ENCODE measurements at places on chromosomes 4 and X.
A peak's percentile ranks its signal among the peaks of the same experiment; 100 is the strongest.

DNA sequence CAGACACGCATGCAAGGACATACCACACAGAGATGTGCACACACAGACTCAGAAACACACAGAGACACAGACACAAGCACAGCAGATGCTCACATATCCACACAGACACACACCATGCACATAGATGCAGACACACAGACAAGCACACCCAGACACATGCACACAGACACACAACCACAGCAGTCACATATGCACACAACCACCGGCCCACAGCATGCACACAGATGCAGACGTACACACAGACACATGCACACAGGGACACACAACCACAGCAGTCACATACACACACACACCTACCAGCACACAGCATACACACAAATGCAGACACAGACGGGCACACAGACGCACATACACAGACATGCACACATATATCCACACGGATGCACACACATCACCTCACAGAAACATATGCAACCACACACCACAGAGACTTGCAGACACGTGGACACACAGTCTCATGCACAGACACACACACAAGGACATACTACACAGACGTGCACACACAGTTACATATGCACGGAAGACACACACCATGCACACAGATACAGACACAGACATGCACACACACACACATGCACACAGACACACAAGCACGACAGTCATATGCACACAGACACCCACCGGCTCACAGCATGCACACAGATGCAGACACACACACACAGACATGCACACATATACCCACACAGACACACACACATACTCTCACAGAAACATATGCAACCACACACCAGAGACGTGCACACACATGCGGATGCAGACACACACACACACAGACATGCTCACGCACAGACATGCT lies 25.2 kb upstream of the SLC25A6 start:
- no peaks in the 10 kb centered on the region for H3K4me1 ChIP-seq
- no peak overlapping the region for H3K4me3 ChIP-seq
- no peak overlapping the region for H3K27ac ChIP-seq
- peaks cover 14% of the 10 kb centered on the region for H3K36me3 ChIP-seq

- H3K27ac ChIP-seq = no peak overlapping the region
- peaks cover 6% of the 10 kb centered on the region for H3K4me1 ChIP-seq
- H3K27me3 ChIP-seq = no peaks in the 10 kb centered on the region
- H3K4me3 ChIP-seq = no peak overlapping the region
- DNase-seq = no peak
Measured at GRCh38 chr4:89301003-89301402, 6.6 kb downstream of the GPRIN3 start.

DNA sequence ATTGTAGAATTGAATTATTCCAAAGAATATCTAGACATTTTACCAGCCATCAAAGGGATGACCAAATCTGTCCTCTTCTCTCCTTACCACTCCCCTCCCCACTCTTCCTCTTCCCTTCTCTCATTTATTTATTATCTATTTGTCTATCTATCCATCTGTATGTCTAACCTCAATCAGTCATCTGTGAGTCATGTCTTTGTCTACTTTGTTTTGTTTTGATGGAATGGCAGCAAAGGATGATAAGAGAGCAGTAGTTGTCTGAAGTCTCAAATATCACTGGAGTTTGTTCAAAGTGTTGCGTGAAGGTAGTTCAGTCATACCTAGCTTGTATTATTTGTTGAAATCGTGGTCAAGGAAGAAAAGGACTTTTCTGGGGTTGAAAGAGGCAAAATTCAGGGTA lies 34.7 kb upstream of the PGRMC2 start:
- H3K4me3 ChIP-seq = no peak overlapping the region
- no peak for DNase-seq
- no peaks in the 10 kb centered on the region for H3K4me1 ChIP-seq
- no peaks in the 10 kb centered on the region for H3K36me3 ChIP-seq
- no peaks in the 10 kb centered on the region for H3K27me3 ChIP-seq

DNA sequence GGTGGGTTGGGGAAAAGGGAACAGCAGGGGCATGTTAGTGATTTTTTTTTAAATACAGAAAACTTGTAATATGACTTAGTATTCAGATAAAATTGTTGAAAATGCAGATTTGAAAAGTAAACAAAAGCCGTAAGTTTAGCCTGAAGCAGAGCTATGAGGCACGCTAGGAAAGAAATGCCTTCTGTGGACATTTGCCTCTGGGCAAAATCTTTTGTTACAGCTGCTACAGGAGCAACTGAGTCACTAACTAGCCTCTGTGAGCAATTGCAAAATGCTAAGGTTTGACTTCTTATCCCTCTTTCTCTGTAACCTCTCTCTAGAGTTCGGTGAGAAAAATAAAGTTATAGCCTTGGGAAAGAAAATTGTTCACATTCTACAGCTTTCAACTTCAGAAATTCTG lies 350.0 kb downstream of the SLC7A11 start:
- DNase-seq = no peak
- no peak overlapping the region for H3K4me3 ChIP-seq
- no peaks in the 10 kb centered on the region for H3K27me3 ChIP-seq
- no peaks in the 10 kb centered on the region for H3K4me1 ChIP-seq

- no peaks in the 10 kb centered on the region for H3K27me3 ChIP-seq
- no peak overlapping the region for H3K27ac ChIP-seq
- peak; percentile 35 for DNase-seq
- H3K4me1 ChIP-seq = no peaks in the 10 kb centered on the region
Measured at GRCh38 chrX:22748093-22748999, 251.4 kb upstream of the DDX53 start.

- peaks cover 100% of the 10 kb centered on the region for H3K4me1 ChIP-seq
- peaks cover 18% of the 10 kb centered on the region for H3K36me3 ChIP-seq
- no peaks in the 10 kb centered on the region for H3K27me3 ChIP-seq
- peak overlapping the region; percentile 84 for H3K27ac ChIP-seq
- DNase-seq = peak; percentile 44
- no peak overlapping the region for H3K4me3 ChIP-seq
Measured at GRCh38 chr4:10108818-10109783, 7.5 kb downstream of the WDR1 start.

GRCh38 chrX:123822965-123823364 lies 36.9 kb upstream of the XIAP start:
- no peak overlapping the region for H3K4me3 ChIP-seq
- no peaks in the 10 kb centered on the region for H3K36me3 ChIP-seq
- DNase-seq = no peak
- no peaks in the 10 kb centered on the region for H3K27me3 ChIP-seq
- H3K27ac ChIP-seq = peak overlapping the region; percentile 59
- no peaks in the 10 kb centered on the region for H3K4me1 ChIP-seq

- H3K27me3 ChIP-seq = no peaks in the 10 kb centered on the region
- H3K4me1 ChIP-seq = peaks cover 6% of the 10 kb centered on the region
- no peak overlapping the region for H3K4me3 ChIP-seq
- DNase-seq = no peak
Measured at GRCh38 chr4:48193096-48193836, 59.2 kb upstream of the TXK start.

DNA sequence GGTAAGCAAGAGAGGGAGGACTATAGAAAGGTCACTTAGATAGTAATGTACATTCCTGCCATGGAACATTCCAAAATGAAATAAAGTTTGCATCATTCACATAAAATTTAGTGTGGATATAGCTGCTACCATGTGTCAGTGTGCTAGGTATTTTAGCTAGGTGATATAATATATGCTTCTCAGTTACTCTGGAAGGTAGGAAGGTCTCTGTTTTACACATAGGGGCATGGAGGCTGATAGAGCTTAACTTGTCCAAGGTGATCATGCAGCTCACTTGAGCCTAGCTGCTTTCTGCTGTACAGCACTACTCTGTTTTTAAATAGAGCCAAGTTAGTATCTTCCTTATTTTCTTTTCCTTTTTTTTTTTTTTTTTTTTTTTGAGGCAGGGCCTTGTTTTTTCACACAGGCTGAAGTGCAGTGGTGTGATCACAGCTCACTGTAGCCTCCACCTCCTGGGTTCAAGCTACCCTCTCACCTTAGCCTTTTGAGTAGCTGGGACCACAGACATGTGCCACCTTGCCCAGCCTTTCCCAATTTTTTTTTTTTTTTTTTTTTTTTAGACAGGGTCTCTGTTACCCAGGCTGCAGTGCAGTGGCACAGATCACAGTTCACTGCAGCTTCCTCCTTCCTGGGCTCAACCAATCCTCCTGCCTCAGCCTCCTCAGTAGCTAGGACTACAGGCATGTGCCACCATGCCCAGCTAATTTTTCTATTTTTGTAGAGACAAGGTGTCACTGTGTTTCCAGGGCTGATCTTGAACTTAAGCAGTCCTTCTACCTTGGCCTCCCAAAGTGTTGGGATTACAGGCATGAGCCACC lies 10.4 kb downstream of the AFF1 start:
- H3K36me3 ChIP-seq = no peaks in the 10 kb centered on the region
- no peak overlapping the region for H3K4me3 ChIP-seq
- no peaks in the 10 kb centered on the region for H3K27me3 ChIP-seq
- peaks cover 41% of the 10 kb centered on the region for H3K4me1 ChIP-seq
- no peak overlapping the region for H3K27ac ChIP-seq
